ENCODE measurements at places on chromosomes 7 and 10.

DNA sequence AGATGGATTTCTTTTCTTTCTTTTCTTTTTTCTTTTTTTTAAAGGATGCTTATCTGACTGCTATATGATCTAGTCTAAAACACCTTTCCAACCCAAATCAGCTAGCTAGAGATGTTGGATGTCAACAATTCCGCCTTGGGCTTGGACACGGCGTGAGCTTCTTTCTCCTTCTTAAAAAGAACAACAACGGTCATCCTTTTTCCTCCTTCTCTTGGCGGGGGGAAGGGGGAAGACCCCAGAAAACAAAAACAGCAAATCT lies 1.0 kb downstream of the BEND7 start:
- no peak for DNase-seq

DNA sequence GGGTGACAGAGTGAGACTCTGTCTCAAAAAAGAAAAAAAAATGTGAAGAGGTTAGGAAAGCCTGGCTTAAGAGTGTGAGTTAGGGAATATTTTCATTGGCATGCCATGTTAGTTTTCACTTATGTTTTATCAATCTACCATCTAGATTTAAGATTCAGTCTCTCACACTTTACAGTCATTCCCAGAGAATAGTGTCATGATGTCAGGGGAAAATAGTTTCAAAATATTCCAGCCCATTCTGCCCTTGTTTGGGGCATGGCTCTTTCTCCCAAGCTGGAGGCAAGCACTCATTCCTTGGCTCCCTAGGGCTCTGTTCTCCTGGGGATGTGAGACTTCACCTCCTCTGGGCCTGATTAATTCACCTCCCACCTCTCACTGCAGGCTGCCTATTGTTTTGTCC lies 331.5 kb downstream of the CXCL12 start:
- no peak for DNase-seq

GRCh38 chr7:1512781-1513656 lies 8.8 kb upstream of the INTS1 start:
- peak; percentile 96 for DNase-seq

DNA sequence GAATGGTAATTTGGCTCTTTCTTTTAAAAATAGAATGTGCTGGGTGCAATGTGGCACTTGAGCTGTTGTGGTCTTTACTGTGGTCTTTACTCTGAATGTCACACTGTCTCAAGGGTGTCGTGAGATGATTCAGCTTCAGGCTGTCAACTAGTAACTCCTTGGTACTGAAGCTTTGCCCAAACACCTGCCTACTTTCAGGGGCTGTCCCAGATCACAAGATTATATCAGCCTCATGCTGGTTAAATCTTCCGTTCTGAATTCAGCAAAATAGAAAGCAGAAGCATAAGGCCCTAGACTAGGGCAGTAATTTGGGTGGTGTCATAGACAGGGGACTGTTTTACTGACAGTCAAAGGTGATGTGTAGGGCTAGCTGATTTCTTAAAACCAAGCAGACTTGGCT lies 110.9 kb downstream of the BAMBI start:
- DNase-seq, result no peak

DNA sequence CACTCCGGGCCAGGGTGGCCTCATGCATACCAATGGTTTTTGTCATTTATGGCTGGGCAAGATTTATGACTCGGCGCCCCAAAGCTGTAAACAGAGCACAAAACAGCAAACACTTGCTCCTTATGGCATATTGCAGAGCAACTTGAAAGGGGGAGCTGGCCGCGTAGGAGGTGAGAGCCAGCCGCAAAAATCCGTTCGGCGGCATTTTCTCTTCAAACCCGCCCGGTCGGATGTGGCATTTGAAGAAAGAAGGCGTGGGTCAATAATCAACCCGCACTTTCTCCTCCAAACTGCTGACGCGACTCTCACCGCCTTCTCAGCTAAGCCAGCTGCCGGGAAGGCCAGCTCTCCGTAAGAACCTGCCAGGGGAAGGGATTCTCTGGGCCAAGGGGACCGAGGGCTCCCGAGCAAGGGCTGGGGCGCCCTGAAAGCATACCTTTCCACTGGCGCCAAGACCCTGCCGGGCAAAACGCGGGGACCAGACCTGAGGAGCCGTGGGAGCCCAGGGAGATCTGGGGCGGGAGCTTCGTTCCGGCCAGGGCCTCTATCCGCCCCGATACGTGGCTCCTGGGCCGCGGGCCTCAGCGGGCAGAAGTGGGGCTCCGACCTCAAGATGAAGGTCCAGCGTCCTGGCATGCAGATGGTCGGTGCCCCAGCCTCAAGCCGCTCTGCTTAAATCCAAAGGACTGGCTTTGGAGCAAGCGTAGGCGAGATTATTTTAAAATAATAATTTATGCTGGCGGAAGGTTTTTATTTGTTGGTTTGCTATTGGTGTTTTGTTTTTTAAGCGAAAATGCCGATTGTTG lies 12.9 kb upstream of the HOXA2 start:
- DNase-seq, result no peak

All from osteocyte (in vitro differentiated cells).